HepG2 (cell line): ENCODE measurements at places on chromosomes 5 and 9. TPM values are rescaled to one million over a fixed set of nuclear protein-coding genes. Genes with fewer than 3 reads are reported as not detected.

The ZNF169 gene
- total RNA-seq = 1.4 and 2.1 TPM in 2 replicates

The PHYHD1 gene
- 10.6 and 12.3 TPM in 2 replicates for total RNA-seq

The TRIM32 gene
- total RNA-seq = 7.7 and 11.6 TPM in 2 replicates

The NR5A1 gene
- total RNA-seq = 38.8 and 44.7 TPM in 2 replicates

The LCN2 gene
- 0.34 and 0.38 TPM in 2 replicates for total RNA-seq

The SHOC1 gene
- not detected in 2 replicates for total RNA-seq

The TNFSF15 gene
- 0.02 TPM in 1 of 2 replicates, not detected in the other for total RNA-seq

The NTRK2 gene
- not detected in 2 replicates for total RNA-seq
